ENCODE measurements at places on chromosomes 11 and 22. TPM values are rescaled to one million over a fixed set of nuclear protein-coding genes. Genes with fewer than 3 reads are reported as not detected.

GRCh38 chr11:2694995-2695939, 4.5 kb downstream of the KCNQ1OT1 start:
- no peak for DNase-seq

GRCh38 chr11:8204596-8204995, 35.8 kb upstream of the RIC3 start:
- no peak for DNase-seq

DNA sequence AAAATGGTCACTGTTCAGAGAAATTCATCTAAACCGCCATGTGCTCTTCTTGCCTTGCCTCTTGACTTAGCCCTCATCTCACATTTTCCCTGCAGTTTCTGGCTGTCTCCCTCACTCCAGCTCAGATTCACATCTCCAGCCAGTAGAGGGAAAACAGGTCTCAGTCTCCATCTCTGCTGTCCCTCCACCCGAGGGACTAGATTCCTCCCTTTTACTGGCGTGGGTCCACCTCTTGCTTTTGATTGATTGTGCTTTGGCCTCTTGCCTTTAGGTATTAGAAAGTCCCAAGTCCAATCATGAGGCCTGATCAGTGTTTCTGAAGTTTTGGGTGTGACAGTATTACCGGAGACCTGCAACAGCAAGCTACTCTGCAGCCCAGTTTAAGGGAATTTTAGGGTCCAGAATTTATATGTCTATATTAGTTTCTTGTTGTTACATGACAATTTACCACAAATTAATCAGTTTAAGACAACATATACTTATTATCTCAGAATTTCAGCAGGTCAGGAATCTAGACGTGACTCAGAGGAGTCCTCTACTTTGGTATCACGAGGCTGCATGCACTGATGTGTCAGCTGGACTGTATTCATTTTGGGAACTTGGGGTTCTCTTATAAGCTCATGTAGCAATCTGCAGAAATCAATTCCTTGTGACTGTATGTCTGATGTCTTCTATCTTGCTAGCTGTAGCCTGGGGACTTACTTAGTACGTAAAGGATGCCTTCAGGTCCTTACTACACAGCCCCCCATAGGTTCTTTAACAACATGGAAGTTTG, 805.2 kb upstream of the CCDC90B start:
- DNase-seq = no peak

- peak; percentile 70 for DNase-seq
Measured at GRCh38 chr22:31337178-31337577, 9.0 kb downstream of the PATZ1 start.

DNA sequence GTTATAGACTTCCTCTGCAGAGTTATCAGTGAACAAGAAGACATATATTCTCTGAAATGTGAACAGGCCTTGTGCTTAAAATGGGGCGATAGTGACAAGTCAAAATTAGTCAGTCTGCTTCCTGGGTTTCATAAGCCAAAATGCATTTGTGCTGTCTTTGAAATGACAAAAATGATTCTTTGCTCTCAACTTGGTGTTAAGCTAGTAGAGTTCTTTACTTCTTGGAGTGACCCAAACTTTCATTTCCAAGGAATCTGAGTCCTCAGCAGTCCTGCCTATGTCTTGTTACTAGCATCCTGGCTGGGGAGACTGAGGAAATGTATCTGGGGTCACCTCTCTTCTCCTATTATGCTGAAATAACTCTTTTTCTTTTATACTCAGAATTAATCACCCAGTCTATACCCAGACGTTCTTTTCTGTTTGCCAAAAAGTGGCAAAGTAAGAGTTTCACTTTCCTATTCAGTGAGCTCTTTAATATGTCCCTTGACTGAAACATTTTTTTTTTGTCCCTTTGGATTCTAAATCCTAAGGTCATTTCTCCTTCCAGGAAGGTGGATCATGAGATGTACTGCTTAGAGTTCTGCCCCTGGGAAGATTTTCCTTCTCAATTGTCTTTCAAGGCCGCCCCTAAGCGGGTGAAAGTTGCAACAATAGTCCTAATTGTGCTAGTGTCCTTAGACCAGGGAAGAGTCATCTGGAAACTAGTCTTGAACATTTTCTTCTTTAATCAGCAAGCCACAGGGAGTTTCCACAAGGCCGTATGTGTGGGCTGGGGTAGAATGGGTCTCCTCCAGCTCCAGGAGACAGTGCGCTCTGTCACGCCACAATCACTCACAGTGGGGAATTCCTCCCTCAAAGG, 53.0 kb upstream of the RDX start:
- peak; percentile 64 for DNase-seq

DNA sequence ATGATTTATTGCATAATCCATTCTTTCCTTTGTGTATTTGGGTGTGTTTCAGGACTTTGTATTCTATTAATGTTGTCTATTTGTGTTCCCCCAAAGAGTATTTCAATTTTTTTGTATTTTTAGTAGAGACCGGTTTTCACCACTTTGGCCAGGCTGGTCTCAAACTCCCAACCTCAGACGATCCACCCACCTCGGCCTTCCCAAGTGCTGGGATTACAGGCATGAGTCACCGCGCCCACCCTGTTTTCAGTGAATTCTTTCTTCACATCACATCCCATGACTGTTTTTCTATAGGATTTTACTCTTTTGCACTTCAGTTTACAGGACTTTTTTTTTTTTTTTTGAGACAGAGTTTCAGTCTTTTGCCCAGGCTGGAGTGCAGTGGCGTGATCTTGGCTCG, 46.3 kb downstream of the RBX1 start:
- DNase-seq = no peak

- DNase-seq = no peak
Measured at GRCh38 chr11:133524488-133524887, 7.8 kb downstream of the OPCML start.

EHF gene
- 0.25 TPM for total RNA-seq

WNT11 gene
- total RNA-seq = 3.1 TPM

C11orf86 gene
- not detected for total RNA-seq

KIRREL3 gene
- total RNA-seq = 9.8 TPM

PRR14L gene
- total RNA-seq = 14.9 TPM

Data from M059J (cell line).